ENCODE measurements at places on chromosomes 12 and 14. TPM values are rescaled to one million over a fixed set of nuclear protein-coding genes. Genes with fewer than 3 reads are reported as not detected.

Gene GPR84
- total RNA-seq = not detected

Gene NUBPL
- 12.0 TPM for total RNA-seq

Gene TSHR
- total RNA-seq = not detected

Gene RPL6
- total RNA-seq = 1,132 TPM

Gene PPP4R4
- 1.4 TPM for total RNA-seq

Gene KRT1
- not detected for total RNA-seq

Gene CAPZA3
- not detected for total RNA-seq

Gene SRRM4
- not detected for total RNA-seq

Gene DAO
- not detected for total RNA-seq

Gene AVPR1A
- total RNA-seq = not detected

Gene CFL2
- total RNA-seq = 149 TPM

Gene LRP1-AS
- total RNA-seq = not detected

Gene TMEM117
- total RNA-seq = 23.2 TPM

Gene AKAP3
- 0.30 TPM for total RNA-seq

Gene MIPOL1
- 16.0 TPM for total RNA-seq

Gene KLRB1
- not detected for total RNA-seq

Gene ARHGAP9
- total RNA-seq = not detected

Gene KRT78
- total RNA-seq = not detected

Gene OR10G3
- total RNA-seq = not detected

Gene CCDC177
- not detected for total RNA-seq

Gene ZCCHC8
- 11.9 TPM for total RNA-seq

Gene PRIMA1
- total RNA-seq = not detected

Gene TMEM63C
- 0.30 TPM for total RNA-seq

Gene RFX4
- total RNA-seq = not detected

Measured in smooth muscle cell of the umbilical artery (primary cell).